ENCODE measurements at places on chromosomes 6 and 20. TPM values are rescaled to one million over a fixed set of nuclear protein-coding genes. Genes with fewer than 3 reads are reported as not detected.

Gene SIRPD
- total RNA-seq: 0.66 TPM

Gene ADGB
- total RNA-seq: 0.55 TPM

Gene TPBG
- 6.1 TPM for total RNA-seq

Gene CENPW
- 5.2 TPM for total RNA-seq

Gene MUC21
- total RNA-seq: not detected

Gene APOBEC2
- 1.1 TPM for total RNA-seq

Gene SNPH
- total RNA-seq: 6.4 TPM

Gene SNX9
- 63.1 TPM for total RNA-seq

Gene ABHD16B
- total RNA-seq: not detected

Gene ADGRF5
- 7.3 TPM for total RNA-seq

DNA sequence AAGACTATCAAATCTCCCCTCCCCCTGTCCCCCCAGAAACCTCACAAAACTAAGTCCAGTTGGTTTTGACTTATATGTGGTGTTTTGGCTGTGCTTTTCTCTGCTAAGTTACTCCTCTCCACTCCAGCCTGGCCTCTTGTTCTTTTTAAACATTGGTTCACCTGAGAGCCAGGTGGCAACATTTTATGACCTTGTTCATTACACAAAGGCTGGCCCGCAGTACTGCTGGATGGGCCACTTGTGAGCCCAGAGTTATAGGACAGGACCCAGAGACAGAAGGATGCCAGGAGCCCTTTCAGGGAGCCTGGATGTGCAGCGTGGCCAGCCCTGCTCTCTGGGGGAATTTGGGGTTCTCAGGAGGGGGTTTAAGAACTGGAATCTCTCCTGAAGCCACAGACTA is 90.0 kb downstream of the RAMACL start:
- peaks cover 61% of the 10 kb centered on the region for H3K36me3 ChIP-seq
- no peak overlapping the region for H3K4me3 ChIP-seq
- H3K4me1 ChIP-seq: no peaks in the 10 kb centered on the region
- no peaks in the 10 kb centered on the region for H3K27me3 ChIP-seq
- peak; percentile 36 for DNase-seq
- no peak overlapping the region for H3K27ac ChIP-seq

DNA sequence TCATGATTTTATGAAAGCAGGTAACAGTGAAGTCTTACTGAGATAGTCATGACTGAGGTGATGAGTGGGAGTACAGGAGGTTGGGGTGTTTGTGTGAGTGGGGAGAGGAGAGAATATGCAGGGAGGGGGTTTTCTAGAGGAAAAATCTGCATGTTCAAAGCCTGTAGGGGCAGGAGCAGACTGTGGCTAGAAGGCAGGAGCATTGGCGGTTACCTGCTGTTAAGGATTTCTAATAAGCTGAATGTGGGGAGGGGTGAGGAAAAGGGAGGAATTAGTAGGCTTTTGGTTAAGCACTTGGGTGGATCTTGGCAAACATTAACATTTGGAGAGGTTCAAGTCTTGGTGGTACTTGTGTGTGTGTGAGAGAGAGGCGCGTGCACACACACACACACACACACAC is 70.8 kb downstream of the EYA4 start:
- no peaks in the 10 kb centered on the region for H3K27me3 ChIP-seq
- no peaks in the 10 kb centered on the region for H3K4me1 ChIP-seq
- DNase-seq: no peak
- no peak overlapping the region for H3K27ac ChIP-seq
- H3K36me3 ChIP-seq: no peaks in the 10 kb centered on the region
- no peak overlapping the region for H3K4me3 ChIP-seq

- H3K36me3 ChIP-seq: no peaks in the 10 kb centered on the region
- H3K27ac ChIP-seq: peak overlapping the region; percentile 79
- H3K27me3 ChIP-seq: no peaks in the 10 kb centered on the region
- peak; percentile 64 for DNase-seq
- H3K4me1 ChIP-seq: peaks cover 21% of the 10 kb centered on the region
These were observed 482.9 kb downstream of the PTPRT start for GRCh38 chr20:42706759-42707158.

GRCh38 chr20:58630063-58630462 is 21.0 kb upstream of the STX16 start:
- DNase-seq: no peak
- no peaks in the 10 kb centered on the region for H3K36me3 ChIP-seq
- no peak overlapping the region for H3K27ac ChIP-seq

DNA sequence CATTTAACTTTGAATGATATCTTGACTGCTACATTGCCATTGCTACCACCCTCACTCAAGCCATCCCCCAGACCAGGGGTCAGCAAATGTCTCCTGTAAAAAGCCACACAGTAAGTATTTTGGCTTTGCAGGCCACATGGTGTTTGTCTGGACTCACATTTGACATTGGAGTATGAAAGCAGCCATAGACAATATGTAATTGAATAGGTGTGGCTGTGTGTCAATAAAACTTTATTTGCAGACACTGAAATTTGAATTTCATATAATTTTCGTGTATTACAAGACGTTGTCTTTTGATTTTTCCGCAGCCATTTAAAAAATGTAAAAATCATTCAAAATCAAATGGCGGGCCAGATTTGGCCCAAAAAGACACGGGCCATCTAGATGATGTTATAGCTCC is 36.3 kb upstream of the OCSTAMP start:
- H3K27ac ChIP-seq: no peak overlapping the region
- no peaks in the 10 kb centered on the region for H3K27me3 ChIP-seq
- DNase-seq: no peak
- H3K36me3 ChIP-seq: no peaks in the 10 kb centered on the region
- H3K4me3 ChIP-seq: no peak overlapping the region

DNA sequence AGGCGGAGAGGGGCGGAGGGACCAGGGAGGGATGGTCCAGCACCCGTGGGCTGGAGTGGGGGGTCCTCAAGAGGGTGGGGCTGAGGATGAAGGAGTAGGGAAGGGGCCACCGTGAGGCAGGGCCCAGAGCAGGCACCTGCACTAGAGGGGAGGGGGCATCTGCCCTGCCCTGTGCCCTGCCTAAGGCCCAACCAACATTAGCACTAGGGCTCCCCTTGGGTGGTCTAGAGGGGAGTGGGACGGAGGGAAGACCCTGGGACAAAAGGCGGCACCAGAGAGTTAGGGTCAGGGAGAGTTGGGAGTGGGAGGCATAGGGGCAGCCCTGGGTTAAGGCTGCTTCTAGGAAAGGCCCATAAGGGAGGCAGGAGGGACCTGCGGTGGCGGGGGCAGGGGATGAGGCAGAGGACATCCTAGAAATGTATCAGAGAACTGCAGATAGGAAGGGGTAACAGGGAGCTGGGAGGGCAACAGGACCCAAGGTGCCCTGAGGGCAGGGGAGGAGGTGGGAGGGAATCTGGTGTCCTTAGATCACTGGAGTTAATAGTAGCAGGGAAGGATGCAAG is 24.5 kb downstream of the HLA-F start:
- peak; percentile 61 for DNase-seq
- no peaks in the 10 kb centered on the region for H3K27me3 ChIP-seq
- H3K36me3 ChIP-seq: no peaks in the 10 kb centered on the region
- H3K4me3 ChIP-seq: peak overlapping the region; percentile 82
- H3K4me1 ChIP-seq: peaks cover 27% of the 10 kb centered on the region

DNA sequence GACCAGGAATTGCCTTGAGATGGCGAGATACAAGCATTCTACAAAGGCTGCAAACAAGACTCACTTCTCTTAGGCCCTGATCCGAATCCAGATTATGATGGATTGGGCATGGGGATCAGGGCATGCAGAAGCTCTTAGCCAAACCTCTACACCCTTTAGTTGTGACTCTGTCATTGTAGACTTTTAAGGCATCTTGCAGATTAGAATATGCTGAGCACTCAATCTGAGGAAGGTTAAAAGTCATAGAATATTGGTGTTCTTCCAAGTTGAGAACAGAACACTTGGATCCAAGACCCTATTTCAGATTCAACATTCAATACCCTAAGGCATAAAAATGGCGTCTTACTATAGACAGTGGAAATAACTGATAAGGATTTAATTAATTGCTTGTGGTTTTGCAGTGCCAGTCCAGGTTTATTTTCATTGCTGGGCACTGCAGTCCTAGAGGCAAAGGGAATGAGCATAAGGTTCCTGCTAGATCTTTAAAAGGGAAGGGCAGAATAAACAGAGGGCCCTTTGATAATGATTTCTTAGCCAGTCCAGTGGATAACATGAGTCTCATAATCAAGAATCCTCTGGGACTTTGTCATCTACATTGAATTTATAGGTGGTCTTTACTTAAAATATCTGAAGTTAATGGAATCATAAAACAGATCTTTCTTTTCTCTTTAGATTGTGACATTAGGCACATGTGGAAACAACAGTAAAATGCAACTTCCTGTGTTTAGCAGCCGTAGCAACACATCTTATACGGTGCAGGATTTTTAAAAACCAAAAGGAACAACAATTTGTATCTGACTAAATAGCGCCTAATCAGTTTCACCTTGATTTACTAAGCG is 17.6 kb downstream of the PHACTR2 start:
- H3K36me3 ChIP-seq: no peaks in the 10 kb centered on the region
- H3K4me1 ChIP-seq: peaks cover 33% of the 10 kb centered on the region
- H3K27me3 ChIP-seq: no peaks in the 10 kb centered on the region
- H3K27ac ChIP-seq: peak overlapping the region; percentile 56
- no peak for DNase-seq
- H3K4me3 ChIP-seq: no peak overlapping the region

DNA sequence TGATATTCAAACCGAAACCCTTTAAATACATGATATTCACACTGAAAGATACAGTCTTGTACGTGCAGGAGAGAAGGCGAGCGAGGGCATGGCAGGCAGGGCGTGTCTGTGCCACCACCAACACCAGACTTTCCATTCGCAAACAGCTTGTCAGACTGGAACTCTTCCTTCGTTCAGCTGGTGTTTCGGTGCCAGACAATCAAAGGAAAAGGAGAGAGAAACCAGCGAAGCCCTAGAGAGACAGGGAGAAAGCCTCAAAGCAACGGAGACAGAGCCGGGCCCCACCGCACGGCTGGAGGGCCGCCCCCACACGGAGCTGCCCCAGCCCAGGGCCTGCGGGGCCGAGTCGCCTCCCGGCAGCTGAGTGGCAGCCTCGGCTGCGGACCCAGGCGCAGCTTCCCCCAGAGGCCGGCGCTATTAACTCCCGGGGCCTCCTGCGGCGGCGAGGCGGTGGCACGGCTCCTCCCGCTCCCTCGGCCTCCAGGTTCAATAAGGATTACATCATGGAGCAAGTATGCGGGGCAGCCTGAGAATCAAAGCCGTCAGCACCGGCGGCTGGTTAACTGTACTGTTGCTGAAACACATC is 32.1 kb upstream of the NR2E1 start:
- H3K4me3 ChIP-seq: peak overlapping the region; percentile 20
- H3K4me1 ChIP-seq: peaks cover 14% of the 10 kb centered on the region
- no peaks in the 10 kb centered on the region for H3K27me3 ChIP-seq
- peak; percentile 75 for DNase-seq
- no peaks in the 10 kb centered on the region for H3K36me3 ChIP-seq

GRCh38 chr6:111994791-111995190 is 59.1 kb upstream of the CCN6 start:
- H3K27ac ChIP-seq: no peak overlapping the region
- no peak for DNase-seq
- no peak overlapping the region for H3K4me3 ChIP-seq
- peaks cover 10% of the 10 kb centered on the region for H3K4me1 ChIP-seq

GRCh38 chr6:291697-292505 is at the start of gene DUSP22:
TSS of gene DUSP22 (plus strand) at chr6:292487. CDS start at chr6:292540, 53 bp downstream.
- DNase-seq: peak; percentile 93
- no peaks in the 10 kb centered on the region for H3K27me3 ChIP-seq
- H3K36me3 ChIP-seq: no peaks in the 10 kb centered on the region

DNA sequence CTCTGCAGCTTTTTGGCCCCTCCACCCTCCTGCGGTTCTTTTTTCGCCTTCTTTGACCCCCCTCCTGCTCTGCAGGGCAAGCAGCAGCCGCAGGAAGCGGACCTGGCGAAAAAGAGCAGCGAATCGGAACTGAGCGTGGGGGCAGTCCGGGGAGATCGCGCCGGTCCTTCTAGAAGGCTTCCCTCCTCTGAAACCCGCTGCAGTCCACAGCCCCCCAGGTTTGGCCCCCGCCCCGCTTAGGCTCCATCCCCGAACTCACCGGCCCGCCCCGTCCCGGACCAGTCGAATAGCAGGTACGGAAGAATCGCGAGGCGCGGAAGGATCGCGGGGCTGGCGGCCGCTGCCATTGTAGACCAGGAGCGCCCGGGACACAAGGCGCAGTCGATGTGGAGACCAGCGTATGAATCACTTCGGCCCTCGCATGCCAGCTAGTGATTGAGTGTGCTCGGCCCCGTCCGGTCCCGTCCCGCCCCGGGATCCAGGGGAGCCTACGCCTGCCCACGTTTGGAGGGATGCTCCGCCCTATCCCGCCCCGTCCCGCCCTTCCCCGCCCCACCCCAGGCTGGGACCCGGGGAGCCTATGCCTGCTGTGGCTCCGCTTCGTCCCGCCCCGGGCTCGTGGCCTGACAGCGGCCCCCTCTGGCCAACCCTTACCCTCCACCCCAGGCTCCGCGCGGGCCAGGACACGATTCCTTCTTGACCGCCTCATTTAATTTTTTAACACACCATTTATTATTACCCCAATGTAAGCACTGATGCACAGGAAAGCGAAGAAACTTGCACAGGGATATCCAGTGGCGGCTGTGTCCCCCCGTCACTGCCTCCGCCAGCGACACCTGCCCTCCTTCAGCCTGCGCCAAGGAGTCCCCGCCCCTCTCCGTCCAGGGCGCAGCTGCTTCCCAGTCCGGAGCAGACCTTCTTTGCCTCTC is at the start of gene ULBP3:
TSS of gene ULBP3 (minus strand) at position 402 of the 929 bp plus-strand sequence. CDS start at position 347, 55 bp downstream.
- no peaks in the 10 kb centered on the region for H3K36me3 ChIP-seq
- peaks cover 10% of the 10 kb centered on the region for H3K4me1 ChIP-seq
- H3K4me3 ChIP-seq: peak within 1 kb of the TSS; percentile 62
- peak within 1 kb of the TSS; percentile 31 for H3K27ac ChIP-seq
- peak; percentile 89 for DNase-seq

GRCh38 chr6:11187301-11187700 is 45.2 kb downstream of the NEDD9 start:
- no peak for DNase-seq
- no peaks in the 10 kb centered on the region for H3K27me3 ChIP-seq
- H3K4me1 ChIP-seq: no peaks in the 10 kb centered on the region
- H3K4me3 ChIP-seq: no peak overlapping the region
- H3K36me3 ChIP-seq: peaks cover 48% of the 10 kb centered on the region

- no peak for DNase-seq
- no peak overlapping the region for H3K27ac ChIP-seq
- no peaks in the 10 kb centered on the region for H3K36me3 ChIP-seq
- no peaks in the 10 kb centered on the region for H3K27me3 ChIP-seq
- H3K4me3 ChIP-seq: no peak overlapping the region
- no peaks in the 10 kb centered on the region for H3K4me1 ChIP-seq
These were observed 592.1 kb upstream of the ARID1B start for GRCh38 chr6:156185113-156185512.

GRCh38 chr6:166245148-166245547 is 63.0 kb downstream of the PRR18 start:
- H3K36me3 ChIP-seq: no peaks in the 10 kb centered on the region
- H3K27me3 ChIP-seq: peaks cover 10% of the 10 kb centered on the region
- no peak overlapping the region for H3K27ac ChIP-seq
- no peak overlapping the region for H3K4me3 ChIP-seq
